ENCODE measurements at places on chromosomes 13 and 19.

GRCh38 chr13:20719783-20720182, 16.3 kb downstream of the IL17D start:
- no peak for DNase-seq

DNA sequence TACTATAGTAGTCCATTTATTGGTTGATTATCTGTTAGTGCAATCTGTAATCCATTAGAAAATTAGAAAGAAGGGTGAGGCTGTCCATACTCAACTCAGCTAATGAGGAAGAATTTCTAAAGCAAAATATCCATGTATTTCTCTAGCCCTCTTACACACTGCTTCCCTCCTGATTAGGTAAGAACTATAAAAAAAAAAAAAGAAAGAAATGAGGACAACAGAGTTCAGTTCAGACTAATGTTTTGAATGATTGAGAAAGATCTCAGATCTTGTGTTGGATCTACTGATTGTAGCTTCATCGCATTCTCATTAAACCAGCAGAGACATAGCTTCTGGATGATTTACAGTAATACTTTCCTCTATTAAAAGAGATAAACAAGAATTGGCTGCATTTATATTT, 233.3 kb downstream of the KLF5 start:
- DNase-seq: no peak

DNA sequence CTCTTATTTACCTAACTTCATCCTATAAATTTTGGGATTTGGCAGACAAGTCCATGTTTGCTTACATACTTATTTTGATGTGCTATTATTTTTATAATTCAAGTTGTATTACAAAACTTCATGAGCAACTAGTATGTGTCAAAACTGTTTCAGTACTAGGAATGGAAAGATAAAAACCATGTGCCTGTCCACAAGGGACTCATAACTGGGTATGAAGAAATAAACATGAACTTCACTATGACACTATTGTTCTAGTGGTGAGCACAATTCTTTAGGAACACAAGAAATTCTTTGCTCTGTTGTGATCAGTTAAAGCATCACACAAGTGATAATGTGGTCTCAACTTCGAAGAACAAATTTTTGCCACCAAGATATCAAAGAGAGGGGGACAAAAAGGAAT, 97.5 kb upstream of the FBXL3 start:
- DNase-seq: no peak

DNA sequence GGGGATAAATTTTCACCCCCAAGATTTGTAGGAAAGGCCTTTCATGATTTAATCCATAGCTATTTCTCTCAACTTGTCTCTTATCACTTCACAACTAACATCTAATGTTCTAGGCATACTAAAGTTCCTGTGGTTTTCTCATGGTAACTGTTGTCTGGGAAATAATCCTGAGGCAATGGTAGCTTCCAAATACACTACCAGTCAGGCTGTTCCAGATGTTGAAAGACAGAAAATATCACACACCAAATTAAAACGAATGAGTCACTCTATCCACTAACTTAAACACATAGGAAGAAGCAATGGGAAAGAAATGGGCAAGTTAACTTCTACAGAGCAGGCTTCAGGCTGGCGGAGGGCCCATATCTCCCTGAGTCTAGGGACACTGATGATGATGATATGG, 77.7 kb upstream of the MYO16 start:
- DNase-seq: no peak

DNA sequence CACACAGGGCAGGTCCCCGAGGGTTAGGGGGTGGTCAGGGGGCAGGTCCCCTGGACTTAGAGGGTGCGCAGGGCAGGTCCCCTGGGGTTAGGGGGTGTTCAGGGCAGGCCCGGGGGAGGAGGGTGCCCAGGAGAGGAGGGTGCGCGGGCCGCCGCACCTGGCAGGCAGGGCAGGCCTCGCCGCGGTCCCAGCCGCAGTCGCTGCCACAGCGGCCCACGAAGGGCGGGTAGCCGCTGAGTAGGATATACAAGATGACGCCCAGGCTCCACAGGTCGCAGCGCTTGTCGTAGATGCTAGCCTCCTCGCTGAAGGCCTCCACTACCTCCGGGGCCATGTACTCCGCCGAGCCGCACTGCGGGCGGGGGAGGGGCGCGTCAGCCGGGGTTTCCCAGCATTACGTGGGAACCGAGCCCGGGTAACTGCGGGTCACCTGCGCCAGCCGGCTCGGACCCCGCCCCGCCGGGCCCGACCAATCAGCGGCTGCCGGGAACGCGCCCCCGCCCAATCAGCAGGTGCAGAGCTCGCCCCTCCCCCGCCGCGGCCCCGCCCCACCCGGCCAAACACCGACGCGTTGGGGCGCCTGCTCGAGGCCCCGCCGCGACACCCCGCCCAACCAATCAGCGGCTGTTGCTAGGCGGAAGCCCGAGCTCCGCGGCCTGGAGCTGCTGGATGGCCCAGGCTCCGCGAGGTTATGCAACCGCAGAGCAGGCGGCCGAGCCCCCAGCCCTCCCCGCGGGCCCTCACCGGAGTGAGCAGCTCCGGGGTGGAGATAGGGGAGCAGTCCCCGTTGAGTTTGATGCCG, 9.2 kb downstream of the MKNK2 start:
- peak; percentile 81 for DNase-seq

- no peak for DNase-seq
Observed at GRCh38 chr19:13707915-13708314, 56.4 kb upstream of the MRI1 start.

DNA sequence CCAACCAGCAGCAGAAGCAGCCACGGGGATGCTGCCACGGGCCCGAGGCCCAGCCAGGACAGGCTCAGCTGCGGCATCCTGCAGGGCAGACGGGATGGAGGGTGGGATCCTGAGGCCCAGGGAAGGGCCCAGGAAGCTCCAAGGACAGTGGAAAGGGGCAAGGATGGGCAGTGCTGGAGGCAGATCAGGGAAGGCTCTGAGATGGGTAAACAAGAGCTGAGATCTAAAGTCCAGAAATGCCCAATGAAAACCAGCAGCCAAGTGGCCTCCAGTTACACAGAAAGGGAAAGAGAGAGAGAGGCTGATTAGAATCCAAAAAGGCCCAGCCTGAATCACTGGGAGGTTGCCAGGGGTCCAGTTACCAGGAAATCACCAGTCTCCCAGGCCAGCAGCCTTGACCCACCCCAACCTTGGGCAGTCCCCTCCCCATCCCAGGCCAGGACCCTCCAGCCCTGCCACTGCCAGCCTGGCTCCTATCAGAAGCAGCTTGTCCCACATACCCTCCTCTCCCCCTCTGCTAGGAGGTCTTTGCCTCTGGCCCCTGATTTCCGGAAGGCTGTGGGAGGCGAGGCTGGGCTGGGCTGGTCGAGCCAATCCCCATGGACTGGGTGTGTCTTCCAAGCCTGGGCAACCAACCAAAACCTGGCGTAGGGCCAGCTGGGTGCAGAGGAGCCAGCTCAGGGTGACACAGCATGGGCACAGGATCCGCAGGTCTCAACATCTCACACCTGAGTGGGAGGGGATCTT, at the start of gene CYP4F11:
TSS of gene CYP4F11 (minus strand) at position 198 of the 747 bp plus-strand sequence. CDS start at position 77, 121 bp downstream.
- no peak for DNase-seq

DNA sequence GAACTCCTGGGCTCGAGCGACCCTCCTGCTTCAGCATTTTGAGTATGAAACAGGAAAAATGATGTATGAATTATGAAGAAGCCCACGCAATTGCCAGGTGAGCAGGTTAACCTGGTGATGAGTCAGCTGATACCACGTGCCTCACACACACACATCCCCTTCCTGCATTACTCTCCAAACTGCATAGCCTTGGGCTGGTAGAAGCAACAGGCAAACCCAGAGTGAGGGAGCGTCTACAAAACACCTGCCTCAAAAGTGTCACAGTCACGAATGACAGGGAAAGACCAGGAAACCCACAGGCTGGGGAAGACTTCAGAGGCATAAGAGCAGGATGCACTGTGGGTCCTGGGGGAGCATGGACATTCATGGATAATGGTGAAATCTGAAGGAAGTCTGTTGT, 192.8 kb upstream of the IRS2 start:
- DNase-seq: no peak

- no peak for DNase-seq
Observed at GRCh38 chr13:110472904-110473563, 88.5 kb downstream of the RAB20 start.

DNA sequence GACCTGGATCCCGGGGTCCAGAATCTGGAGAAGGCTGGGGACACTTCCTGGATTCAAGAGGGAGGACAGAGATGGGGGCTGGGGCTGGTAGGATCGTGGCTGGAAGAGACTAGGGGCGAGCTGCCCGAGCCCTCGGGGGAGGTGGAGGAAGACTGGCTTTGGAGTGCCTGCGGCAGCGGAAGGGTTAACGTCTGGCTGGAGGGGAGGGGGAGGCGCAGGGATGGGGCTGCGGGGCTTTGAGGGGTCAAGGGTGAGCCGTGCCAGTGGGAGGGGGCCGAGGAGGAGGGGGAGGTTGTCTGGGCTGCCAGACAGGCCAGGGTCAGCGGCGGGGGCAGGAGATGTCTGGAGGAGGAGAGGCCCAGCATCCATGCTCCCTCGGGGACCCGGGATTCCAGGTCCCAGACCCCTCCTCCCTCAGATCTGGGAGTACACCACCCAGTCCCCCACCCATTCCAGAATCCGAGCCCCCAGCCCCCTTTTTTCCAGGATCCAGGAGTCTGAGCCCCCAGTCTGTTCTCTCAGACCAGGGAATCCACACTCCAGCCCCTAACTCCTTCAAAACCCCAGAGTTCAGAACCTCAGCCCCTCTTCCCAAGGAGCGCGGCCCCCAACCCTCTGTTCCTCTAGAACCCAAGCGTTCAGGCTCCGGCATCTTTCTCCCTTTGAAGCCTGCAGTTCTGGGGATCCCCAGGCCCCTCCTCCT, 3.2 kb upstream of the SPACA6 start:
- DNase-seq: no peak

- DNase-seq: no peak
Observed at GRCh38 chr19:8120636-8121480, 28.5 kb downstream of the FBN3 start.

GRCh38 chr19:35628264-35628564, 622 bp upstream of the RBM42 start:
- DNase-seq: no peak

- DNase-seq: no peak
Observed at GRCh38 chr13:105341758-105342157, 1193.7 kb downstream of the EFNB2 start.

- no peak for DNase-seq
Observed at GRCh38 chr13:85771856-85772255, 27.4 kb downstream of the SLITRK6 start.

DNA sequence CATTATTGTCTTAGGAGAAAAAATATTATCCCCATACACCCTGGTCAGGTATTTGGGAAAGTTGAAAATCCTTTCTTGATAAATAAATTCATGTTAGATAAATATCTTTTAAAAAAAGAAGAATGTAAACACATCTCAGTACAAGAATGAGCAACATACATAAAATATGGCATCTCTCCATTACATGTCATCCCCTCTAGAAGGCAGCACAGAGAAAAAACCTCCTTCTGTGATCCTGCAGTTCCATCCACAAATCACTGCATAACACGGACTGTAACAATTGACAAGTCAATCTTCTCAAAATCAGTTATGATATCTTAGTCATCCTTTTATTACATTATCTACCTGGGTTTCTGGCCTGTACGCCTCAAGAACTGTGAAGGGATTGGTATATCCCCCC, 683.9 kb upstream of the KLHL1 start:
- no peak for DNase-seq

- no peak for DNase-seq
Observed at GRCh38 chr19:48867746-48868113, 687 bp downstream of the PLEKHA4 start.

DNA sequence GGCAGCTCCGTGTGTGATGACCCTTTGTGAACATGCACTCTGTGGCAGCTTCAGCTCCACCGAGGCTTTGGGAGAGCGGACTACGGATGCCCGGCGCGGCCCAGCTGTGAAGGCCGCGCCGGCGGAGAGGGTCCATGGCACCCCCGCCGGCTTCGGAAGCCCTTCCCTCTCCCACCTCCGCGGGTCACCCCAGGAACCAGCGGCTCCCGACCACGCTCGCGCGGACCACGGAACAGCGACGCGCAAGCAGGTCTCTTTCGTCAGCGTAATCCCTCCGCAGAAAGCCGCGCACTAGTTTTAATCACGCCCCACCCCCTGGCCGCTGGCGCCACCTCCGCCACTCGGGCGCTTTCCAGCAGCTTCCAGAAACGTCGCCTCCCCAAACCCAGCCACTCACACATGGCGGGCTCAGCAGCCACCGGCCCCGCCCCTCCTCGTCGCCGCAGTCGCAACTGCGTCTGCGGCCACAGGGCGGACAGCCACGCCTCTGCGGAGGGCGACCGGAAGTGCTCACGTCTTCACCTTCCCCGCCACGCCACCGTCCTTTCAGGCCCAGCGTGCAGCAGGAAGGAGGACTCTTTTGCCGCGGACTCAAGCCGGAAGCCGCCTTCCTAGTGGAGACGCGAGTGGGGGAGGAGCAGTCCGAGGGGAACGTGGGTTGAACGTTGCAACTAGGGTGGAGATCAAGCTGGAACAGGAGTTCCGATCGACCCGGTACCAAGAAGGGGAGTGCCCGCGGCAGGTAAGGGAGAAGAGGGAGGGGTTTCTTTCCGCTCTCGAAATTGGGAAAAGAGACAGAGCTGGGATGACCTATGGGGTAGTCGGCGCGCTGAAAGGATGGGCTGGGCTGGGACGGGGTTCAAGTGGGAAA, at the start of gene USPL1:
TSS of gene USPL1 (plus strand) at position 606 of the 871 bp plus-strand sequence. CDS start 3,221 bp downstream, outside the sequence.
- DNase-seq: peak; percentile 72

- DNase-seq: no peak
Observed at GRCh38 chr13:36028359-36029025, 102.7 kb downstream of the DCLK1 start.

DNA sequence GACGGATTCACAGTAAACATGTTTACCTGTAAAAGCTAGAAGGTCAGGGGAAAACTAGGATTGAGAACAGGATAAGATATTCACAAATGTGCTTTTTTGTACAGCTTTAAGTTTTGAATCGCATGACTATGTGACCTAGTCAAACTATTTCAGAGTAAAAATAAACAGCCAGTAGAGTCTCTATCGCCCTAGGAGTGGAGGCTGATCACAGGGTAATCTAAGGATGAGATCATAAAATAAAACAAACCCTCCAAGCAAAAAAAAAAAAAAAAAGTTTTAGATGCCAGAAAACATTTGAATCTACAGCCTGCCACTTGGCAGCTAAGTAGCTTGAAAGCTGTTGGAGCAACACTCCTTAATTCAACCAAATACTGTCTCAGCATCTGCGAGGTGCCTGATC, 26.8 kb downstream of the ZNF350 start:
- no peak for DNase-seq

DNA sequence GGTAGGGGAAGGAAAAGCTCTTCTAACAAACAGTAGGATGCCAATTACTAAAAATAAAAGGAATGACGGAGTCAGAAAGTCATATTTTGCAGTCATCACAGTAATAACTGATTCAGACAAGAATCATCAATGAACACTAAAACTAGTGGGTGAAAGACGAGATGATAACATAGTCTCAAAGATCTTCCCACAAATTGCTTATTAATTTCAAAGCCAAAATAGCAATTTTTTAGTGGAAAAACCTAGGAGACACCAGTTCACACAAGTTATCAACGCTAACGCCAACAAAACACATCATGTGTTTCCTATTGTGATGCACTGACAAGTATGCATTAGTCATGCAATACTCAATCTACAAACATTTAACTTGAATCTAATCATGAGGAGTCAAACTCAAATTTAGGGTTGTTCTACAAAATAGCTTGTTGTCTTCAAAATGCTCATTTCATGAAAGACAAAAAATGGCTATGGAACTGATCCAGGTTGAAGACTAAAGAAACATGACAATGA, 18.6 kb downstream of the ZNF233 start:
- DNase-seq: no peak

GRCh38 chr13:44220948-44221347, 152.7 kb upstream of the SERP2 start:
- DNase-seq: no peak

Measured in NCI-H1436 treated with DMSO at 0.1 percent for 48 hours (cell line).